Keratinocyte (primary cell): ENCODE measurements at places on chromosomes 5 and 9.

- DNase-seq: no peak
These were observed 80.7 kb upstream of the C9orf72 start for GRCh38 chr9:27653957-27654356.

DNA sequence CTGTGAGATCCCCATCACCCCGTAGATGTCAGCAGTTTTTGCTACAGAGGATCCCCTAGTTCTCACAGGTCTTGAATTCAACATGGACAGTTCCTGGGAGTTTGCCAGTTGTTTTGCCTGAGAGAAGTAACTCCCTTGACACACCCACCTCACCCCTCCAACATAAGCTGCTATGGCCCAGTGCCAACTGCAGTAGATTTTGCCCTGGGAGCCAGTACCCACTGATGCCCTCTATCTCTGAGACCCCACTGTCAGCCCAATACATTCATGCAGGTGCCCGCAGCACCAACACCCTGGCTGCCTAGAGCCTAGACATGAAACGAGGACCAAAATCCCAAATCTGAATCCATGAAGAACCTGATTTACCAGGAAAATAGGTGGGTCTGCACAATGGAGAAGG lies 583.9 kb upstream of the CTNND2 start:
- no peak for DNase-seq

- DNase-seq: no peak
These were observed 586.4 kb downstream of the TLE4 start for GRCh38 chr9:80158131-80158530.

- DNase-seq: no peak
These were observed 116.7 kb downstream of the ROR2 start for GRCh38 chr9:91833096-91833877.

DNA sequence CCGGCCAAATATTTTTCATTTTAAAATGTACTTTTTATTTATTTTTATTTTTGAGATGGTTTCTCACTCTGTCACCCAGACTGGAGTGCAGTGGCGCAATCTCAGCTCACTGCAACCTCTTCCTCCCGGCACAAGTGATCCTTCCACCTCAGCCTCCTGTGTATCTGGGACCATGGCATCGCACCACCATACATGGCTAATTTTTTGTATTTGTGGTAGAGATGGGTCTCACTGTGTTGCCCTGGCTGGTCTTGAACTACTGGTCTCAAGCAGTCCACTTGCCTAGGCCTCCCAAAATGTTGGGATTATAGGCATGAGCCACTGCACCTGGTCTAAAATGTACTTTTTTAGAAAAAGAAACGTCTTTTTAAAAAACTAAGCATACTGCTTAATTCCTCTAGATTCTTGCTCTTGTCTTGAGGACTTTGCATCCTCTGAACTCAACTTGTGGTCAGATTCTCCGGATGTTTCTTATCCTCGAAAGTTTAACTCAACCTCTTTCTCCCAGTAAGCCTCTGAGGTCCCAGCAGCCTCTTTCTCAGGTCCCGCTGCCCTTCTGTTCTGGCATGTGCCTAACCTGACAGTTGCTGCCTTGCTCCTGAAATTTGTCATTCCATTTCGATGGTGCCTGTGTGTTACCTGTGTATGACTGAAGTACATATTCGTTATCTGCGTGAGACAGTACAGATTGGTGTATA lies 63.0 kb downstream of the TRIO start:
- no peak for DNase-seq

GRCh38 chr5:64599226-64599625 lies 91.1 kb upstream of the SHISAL2B start:
- DNase-seq: no peak
